ENCODE measurements at places on chromosomes 12 and 14. TPM values are rescaled to one million over a fixed set of nuclear protein-coding genes. Genes with fewer than 3 reads are reported as not detected.

- peak; percentile 95 for DNase-seq
Measured at GRCh38 chr14:22848351-22849164, 12.2 kb downstream of the MMP14 start.

The RAD9B gene
- total RNA-seq = 0.54 TPM

DNA sequence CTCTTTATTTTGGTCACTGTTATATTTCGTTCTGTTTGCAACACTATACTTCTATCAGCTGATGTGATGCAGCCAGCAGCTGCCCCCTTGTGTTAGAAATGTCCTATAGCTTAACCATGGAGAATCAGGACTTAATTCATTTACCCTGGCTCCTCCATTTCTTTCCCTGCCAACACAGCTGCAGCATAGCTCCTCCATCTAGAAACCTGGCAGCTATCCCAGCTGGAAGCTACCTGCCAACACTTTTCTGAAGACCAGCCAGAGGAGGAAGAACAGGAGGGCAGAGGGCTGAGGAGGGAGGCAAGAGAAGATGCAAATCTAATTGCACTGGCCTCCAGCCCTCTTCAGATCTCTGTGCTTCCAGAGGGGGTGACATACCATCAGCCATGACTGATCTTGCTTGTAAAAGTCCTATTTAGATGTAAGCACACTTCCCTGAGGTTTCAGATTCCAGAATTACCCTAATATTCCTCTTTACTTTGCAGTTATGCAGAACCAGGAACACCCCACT is 156.8 kb upstream of the TMEM260 start:
- DNase-seq = peak; percentile 78

GRCh38 chr12:94795520-94795919 is 145.2 kb upstream of the TMCC3 start:
- no peak for DNase-seq

The ZC3H14 gene
- 35.8 TPM for total RNA-seq

The VDR gene
- total RNA-seq = 1.1 TPM
